ENCODE measurements at places on chromosomes 6 and 20.

- no peak for DNase-seq
Measured at GRCh38 chr6:156955494-156956183, 178.5 kb downstream of the ARID1B start.

- no peak for DNase-seq
Measured at GRCh38 chr6:130296854-130297253, 69.0 kb upstream of the TMEM200A start.

GRCh38 chr20:57069442-57069841, 197.0 kb downstream of the BMP7 start:
- DNase-seq, result no peak

GRCh38 chr6:161356167-161356854, 82.5 kb upstream of the AGPAT4 start:
- DNase-seq, result no peak

DNA sequence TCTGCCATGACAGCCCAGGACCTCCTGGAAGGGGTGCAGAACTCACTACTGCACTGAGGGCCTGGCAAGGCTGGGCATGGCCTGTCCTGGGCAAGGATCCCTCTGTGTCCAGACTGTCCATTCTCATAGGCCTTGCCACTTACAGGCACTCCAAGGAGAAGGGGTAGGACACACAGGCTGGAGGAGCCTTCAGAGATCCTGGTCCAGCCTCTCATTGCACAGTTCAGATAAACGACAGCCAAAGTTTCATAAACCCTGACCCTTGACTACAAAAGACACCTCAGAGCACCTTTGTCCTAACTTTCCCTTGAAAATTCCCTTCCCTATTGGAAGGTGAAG, 19.6 kb downstream of the TGM3 start:
- no peak for DNase-seq

- DNase-seq, result no peak
Measured at GRCh38 chr6:76861403-76861802, 601.9 kb downstream of the HTR1B start.

DNA sequence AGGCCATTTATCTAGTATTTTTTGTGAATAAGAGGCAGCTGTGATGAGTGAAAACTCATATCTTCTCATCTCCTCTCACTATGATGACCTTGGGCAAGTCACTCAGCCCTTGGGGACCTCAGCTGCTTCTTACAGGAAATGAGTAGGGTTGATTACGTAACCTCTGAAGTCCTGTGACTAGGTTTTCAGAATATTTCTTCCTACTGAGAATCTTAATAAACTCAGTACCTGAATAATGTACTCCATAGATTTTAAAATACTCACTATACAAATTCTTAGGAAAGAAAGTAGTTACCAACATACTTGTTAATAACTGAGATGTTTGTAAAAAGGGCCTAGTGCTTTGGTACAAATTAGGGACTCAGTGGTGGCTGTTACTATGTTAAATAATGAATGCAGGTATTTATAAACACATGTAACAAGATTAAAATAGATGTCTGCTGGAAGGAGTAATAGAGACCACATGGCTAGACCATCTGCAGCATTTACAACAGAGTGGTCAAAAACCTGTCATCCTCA, 60.9 kb downstream of the RPRD1B start:
- DNase-seq, result no peak

DNA sequence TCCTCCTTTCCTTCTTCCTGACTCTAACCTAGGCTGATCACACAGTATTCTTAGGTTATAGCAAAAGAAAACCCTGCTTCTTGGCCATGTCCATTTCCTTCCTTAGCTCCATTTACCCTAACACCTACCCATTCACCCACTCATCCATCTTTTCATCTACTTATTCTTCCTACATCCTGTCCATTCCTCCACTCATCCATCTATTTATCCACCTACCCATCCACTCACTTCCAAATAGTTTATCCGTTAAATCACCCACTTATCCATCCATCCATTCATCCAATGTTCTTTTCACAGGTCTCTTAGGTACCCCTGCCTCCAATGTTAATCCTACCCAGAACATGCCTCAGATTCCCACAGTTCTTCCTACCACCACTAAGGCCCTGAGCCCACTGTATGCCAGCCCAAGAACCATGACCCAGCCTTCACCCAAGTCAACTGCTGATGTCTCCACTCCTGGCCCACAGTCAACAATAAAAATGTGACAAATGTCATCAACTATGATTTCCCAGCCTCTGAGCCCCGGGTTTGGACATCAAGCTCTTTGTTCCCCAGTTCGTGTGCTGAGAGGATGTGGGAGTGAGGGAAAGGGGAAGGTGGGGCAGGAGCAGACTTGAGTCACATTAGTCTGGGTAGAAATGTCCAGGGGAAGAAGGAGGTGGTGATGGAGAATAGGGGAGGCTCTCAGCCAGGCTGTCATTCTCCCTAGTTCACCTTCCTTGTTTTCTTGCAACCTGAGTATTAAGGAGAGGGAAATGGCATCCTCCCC, 24.4 kb downstream of the TREML4 start:
- no peak for DNase-seq

DNA sequence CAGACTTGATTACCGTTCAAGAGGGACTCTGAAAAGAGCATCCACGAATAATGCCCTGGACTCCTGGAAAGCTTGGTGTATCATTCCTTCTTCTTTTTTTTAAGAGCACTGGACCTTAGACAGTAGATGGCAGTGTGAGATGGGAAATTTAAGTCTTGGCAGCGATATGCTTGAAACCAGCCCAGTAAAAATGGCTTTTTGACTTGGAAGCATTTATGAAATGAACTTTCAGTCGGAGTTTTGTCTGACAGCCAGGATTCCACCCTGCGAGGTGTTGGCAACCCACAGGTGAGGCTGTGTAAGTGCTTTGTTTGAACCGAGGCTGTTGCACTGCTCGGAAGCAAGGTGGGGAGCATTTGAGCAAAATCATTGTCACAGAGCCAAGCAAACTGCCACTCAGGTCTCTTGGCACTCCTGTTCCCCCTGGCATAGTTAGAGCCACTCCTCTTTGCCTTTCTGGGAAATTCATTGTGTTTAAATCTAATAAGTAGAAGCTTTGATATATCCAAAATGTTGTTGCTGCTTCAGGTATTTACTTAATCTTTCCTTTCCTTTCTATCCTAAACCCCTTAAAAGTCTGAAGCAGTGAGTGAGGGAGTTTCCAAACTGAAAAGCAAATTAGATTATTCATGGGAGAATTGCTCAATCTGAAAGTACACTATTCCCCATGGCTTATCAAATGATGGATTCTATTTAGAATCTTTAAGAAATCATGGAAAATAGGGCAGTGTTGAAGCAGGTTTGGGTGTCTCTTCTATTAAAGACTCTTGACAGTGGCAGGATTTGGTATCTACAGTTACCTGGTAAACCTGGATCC, 272.8 kb upstream of the SLC35B3 start:
- no peak for DNase-seq

DNA sequence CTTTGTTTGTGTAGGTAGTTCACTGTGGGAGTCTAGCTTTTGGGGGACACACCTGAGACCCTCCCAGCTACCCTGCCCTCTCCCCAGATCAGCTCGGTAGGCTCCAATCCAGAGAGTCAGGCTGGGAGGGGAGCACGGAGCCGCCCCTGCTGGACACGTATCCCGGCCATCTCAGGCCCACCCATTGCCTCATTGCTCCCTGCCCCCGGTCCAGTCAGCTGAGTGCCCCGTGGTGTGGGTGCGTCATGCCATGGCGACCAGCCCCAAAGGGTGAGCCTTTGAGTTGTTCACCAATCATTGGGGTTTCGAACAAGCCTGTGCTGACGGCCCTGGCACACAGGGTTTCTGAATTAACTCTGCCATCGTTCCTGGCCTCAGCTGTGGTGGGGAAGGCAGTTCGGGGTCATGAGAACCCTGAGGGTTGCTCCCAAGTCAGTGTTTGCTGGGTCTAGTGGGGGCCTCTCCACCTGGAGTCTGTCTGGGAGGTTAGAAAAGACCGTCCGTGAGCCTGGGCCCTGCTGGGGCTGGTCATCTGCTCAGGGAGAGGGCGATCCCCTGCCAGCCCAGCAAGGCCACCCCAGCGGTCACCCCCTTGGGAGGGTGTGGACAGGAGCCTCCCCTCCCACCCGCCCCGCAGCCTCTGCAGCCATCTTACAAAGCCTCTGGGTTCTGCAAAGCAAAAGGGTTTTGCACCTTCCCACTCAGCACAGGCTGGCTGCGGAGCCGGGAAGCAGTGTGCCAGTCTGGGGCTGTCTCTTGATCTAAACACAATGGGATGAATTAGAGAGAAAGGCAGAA, 34.5 kb downstream of the NTSR1 start:
- DNase-seq, result no peak

- no peak for DNase-seq
Measured at GRCh38 chr20:63232235-63233060, 3.3 kb upstream of the BIRC7 start.

DNA sequence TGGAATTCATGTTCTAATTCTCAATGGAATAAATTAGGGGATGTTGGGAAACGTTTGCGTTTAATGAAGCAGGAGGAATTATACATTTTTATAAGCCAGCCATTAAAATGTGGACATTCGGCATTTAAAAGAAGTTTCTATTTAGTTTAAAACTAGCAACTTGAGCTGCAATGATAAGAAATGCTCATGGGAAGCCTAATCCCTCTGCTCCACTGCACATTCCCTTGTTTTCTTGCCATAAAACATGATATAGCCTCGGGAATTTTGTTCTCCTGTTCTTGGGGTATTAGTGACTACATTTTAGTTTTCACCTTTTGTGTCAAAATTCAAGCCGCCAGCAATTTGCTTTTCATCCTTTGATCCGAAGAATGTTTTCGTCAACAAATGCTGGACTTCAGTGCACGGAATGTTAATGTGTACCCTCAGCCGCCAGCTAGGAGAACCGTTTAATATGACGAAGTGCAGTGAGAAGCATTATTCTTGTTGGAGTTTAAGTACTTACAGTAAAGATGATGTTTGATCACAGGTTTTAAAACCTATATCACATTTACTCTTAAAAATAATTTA, 137.9 kb downstream of the HIVEP1 start:
- no peak for DNase-seq

GRCh38 chr20:35468671-35469334, 13.4 kb downstream of the CEP250 start:
- DNase-seq, result no peak

- DNase-seq, result no peak
Measured at GRCh38 chr20:9110365-9110764, 41.5 kb downstream of the PLCB4 start.

GRCh38 chr6:34858681-34859080, 29.2 kb downstream of the TAF11 start:
- DNase-seq, result no peak

DNA sequence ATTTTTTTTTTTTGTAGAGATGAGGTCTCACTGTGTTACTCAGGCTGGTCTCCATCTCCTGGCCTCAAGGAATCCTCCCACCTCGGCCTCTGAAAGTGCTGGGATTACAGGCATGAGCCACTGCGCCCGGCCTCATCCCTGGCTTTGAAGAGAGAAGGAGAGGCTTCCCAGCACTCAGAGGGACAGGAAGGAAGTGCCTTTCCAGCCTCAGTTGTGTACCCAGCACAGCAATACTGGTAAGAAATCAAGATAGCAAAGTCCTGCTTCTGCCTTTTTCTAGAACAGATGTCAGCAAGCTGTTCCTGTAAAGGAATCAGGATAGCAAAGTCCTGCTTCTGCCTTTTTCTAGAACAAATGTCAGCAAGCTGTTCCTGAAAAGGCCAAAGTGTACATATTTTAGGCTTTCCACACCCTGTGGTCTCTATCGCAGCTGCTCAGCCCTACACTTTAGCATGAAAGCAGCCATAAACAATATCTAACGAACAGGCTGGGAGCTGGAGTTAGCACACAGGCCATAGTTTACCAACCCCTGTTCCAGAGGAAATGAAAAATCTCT, 6.3 kb upstream of the PLTP start:
- DNase-seq, result no peak

- no peak for DNase-seq
Measured at GRCh38 chr6:4318321-4318720, 182.9 kb upstream of the ECI2 start.

GRCh38 chr6:167401525-167402194, 76.8 kb downstream of the TTLL2 start:
- DNase-seq, result no peak

- no peak for DNase-seq
Measured at GRCh38 chr20:57317789-57318371, 11.7 kb upstream of the SPO11 start.

DNA sequence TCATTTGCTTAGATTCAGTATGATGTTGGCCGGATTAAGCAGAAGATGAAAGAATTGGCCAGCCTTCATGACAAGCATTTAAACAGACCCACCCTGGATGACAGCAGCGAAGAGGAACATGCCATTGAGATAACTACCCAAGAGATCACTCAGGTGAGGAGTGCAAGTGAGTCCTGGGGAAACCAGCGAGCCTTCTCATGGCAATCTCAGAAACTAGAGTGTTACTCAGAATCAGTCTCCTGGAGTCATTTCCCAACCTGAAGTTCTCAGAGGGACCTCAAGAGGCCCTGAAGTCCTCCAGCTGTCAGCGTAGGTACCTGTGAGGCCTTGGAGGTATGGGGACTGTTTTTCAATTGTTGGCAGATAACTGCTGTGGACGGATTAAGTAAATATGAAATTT, 16.9 kb downstream of the STX16 start:
- no peak for DNase-seq

- DNase-seq, result no peak
Measured at GRCh38 chr20:39269493-39270217, 307.5 kb downstream of the DHX35 start.

DNA sequence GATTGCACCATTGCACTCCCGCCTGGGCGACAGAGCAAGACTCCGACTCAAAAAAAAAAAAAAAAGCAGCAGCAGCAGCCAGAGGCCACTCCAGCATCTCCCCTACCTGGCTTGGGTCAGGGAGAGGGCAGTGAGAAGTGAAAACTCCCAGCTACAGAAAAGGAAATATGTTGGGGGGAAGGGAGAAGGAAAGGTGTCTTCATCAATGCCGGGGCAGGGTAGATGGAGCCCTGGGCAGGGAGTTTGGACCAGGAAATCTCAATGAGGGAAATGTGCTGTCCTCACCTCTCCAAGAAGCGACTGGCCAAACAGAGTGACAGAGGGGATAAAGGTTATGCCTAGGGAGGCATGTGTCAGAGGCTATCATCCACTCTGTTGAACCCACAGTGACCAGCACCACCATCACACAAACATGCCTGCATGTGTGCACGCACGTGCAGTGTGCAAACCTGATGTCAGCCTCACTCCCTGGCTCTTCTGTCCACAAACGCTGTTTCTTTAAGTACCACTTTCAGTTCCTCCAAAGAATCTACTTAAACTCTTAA, 887 bp upstream of the AIF1 start:
- DNase-seq, result no peak

DNA sequence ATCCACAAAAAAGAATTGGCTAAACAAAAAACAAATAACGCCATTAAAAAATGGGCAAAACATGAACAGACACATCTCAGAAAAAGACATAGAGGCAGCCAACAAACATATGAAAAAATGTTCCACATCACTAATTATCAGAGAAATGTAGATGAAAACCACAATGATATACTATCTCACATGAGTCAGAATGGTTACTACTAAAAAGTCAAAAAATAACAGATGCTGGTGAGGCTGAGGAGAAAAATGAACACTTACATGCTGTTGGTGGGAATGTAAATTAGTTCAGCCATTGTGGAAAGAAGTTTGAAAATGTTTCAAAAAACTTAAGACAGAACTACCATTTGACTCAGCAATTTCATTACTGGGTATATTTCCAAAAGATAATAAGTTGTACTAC, 430.1 kb upstream of the JAG1 start:
- no peak for DNase-seq

- no peak for DNase-seq
Measured at GRCh38 chr6:124983383-124984083, 21.3 kb downstream of the RNF217 start.

GRCh38 chr6:110815411-110816409, at the start of gene CDK19:
Gene CDK19 (minus strand): TSS chr6:110815469. CDS start chr6:110815136, 333 bp downstream.
- DNase-seq, result peak; percentile 85

- no peak for DNase-seq
Measured at GRCh38 chr6:157754351-157754750, 68.7 kb upstream of the SNX9 start.

Data from activated CD8-positive, alpha-beta memory T cell treated with anti-CD3 and anti-CD28 coated beads for 48 hours (primary cell).